Activated naive CD4-positive, alpha-beta T cell treated with anti-CD3 and anti-CD28 coated beads, Interleukin-2, amount 50 U/mL, for 16 hours (primary cell): ENCODE measurements at places on chromosomes 11 and 22.
A peak's percentile ranks its signal among the peaks of the same experiment; 100 is the strongest.

DNA sequence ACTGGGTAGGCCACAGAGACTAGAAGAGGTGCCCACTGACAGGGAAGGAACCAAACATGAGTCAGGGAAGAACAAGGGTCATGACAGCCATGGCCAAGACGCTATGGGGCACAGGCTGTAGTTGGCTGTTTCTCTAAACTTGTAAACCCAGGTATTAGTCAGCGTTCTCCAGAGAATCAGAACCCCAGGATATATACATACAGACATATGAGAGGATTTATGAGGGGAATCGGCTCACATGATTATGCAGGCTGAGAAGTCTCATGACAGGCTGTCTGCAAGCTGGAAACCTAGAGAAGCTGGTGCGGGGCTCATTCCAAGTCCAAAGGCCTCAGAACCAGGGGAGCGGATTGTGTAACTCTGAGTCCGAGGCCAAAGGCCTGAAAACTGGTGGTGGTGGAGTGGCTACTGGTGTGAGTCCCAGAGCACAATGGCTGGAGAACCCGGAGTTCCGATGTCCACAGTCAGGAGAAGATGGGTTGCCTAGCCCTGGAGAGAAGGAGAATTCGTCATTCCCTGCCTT is 29.7 kb upstream of the CD81 start:
- no peak for DNase-seq

DNA sequence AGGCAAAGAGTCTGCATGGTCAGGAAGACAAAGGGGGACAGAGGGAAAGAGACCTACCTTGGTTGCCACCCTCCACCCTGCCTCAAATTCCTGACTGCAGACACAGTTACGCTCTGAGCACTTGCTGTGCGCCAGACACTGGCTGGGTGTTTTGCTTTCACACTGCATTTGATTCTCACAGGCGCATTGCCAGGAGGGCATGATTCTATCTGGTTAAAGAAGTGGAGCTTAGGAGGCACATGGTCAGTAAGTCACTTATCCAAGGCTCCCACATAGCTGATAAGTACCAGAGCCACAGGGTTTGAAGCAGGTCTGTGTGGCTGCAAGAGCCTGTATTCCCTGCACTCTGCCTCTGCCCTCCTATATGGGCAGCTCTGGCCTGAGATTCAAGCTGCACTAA is 103.9 kb downstream of the TIMP3 start:
- no peak for DNase-seq

GRCh38 chr22:25554238-25554671 is 10.2 kb upstream of the GRK3 start:
- no peak for DNase-seq

DNA sequence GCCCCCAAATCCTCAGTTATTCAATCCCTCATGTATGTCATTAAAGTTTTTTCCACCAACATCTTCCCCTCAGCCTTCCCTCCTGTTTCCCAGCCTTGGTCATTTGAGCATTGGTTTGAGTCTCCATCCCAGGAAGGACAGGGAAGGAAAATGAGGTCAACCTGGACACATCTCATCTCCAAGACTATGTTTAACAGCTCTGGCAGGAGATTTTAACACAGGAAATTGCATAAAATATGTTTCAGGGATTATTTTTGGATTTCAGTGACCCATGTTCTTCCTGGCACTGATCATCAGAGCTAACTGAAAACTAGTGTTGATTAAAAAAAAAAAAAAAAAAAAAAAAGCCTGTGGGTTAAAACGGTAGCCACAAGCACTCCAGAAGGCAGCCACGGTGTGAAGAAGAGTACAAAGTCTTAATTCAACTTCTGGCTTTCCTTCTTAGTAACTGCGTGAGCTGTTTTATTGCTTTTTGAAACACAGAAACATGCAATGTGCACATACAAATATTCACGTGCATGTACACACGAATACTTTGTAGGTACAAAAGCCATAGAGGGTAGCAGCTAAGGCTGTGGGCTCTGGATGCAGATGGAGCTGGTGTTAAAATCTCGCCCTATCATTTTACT is 164.4 kb upstream of the DDI1 start:
- no peak for DNase-seq

DNA sequence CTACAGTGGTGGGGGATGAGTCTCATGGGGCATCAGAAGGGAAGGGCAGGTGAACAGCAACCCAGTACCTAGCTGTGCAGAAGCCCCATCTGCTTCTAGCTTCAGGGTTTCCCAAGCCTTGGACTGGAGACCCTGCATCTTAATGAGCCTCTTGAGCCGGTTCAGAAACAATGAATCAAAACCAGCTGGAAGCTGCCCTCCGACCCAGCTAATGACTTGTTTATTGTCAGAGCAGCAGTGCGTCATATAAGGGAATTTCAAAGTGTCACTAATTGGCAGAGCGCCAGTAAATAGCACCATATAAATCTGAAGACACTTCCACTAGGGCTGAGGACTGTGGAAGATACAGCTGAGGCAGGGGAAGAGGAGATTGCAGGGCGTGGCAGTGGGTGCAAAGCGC is 57.5 kb downstream of the RPUSD4 start:
- DNase-seq, result no peak

GRCh38 chr11:2331404-2331803 is 29.6 kb downstream of the TSPAN32 start:
- no peak for DNase-seq

DNA sequence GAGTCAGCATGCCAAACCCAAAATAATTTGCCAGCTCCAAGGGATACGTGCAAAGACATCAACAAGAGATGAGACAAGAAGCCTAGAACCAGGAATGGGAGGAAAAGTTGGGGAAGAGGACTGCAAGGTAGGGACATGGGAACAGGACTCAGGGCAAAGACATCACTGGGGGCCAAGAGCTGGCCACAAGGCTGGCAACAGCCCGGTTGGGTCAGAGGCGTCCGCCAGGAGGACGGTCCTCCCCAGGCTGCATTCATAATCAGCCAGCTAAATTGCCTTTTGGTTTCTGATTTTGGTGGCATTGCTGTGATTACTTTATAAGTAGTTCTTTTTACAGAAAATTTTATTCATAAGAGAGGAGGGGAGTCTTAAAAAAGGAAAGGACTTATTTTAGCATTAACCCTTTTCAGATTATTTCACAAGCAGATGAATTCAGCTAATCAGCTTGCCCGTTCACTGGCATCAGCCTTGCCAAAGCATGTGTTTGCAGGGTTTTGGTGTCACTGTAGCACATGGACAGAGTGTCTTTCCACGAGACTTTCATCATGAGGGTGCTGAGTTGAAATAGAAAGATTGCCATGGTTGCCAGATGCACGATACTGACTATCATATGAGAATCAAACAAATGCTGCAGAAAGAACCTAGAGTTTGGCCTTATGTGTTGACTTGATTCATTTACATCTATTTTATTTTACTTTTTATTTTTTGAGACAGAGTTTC is 23.2 kb upstream of the NAV2 start:
- DNase-seq, result no peak

DNA sequence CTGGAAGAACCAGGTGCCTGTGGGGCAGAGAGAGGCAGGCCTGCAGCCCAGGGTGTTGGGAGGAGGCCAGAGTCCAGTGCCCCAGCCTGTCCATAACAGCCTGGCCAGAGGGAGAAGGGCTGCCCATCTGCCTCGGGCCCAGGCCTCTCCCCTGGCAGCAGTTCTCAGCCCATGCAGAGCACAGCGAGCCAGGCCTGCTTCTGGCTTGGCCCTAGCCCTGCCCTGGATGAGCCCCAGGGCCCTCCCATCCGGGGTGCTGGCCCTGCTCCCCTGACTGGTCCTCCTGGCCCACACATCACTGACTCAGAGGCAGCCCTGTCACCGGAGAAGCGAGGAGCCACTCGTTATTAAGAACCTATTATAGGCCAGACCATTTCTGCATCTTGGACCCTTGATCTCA is 19.7 kb upstream of the MYRF start:
- DNase-seq, result no peak

DNA sequence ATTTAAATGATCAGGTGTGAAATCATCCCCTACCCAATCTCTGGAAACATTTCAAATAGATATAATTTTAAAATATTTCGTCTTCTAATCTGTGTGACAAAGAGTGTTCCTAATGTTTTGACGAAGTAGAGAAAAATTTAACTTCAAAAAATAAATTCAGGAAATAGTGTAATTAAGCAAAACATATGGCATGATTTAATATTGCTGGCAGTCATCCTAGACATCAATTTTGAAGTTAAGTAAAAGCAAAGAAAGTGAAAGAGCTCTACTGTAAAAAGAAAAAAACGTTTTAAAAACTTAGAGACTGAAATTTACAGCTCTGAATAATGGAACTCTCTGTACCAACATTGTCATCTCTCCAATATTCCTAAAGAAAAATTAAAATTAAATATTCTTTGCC is 1062.3 kb downstream of the LRRC4C start:
- DNase-seq, result no peak

- DNase-seq, result no peak
Measured at GRCh38 chr11:76153571-76153923, 52.8 kb downstream of the WNT11 start.

DNA sequence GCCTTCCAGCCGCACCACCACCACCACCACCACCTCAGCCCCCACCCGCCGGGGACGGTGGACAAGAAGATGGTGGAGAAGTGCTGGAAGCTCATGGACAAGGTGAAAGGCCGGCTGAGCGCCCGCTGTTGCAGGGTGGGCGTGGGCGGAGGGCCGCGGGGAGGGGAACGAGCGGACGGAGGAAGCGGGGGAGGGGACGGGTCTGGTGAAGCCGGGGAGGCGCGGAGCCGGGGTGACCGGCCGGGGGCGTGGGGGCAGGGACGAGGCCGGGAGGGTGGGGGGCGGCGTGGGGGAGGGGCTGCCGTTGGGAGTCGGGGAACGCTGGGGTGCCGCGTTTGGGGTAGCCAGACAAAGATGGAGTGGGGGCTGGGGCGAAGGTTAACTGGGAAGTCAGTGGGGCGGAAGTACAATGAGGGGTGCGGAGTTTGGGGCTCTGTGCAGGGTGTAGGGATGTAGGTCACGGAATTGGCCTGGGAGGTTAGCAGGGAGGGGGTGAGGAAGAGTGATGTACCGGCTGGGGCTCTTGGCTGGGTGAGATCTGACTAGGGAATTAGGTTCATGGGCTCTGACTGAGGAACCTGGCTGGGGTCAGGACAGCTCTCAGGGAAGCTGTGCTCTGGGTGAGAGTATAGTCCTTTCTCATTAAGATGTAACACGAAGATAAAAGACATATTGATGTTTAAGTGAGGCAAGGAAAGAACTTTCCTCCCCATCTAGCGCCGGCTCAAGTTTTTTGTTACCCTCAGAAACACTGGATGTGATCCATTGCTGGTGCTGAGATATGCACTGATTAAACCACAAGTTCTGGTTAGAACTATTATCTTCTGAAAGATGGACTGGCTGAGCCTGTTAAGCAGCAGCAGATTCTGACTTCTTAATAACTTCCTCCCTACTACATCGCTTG is 624 bp downstream of the CBL start:
- DNase-seq, result peak; percentile 54

DNA sequence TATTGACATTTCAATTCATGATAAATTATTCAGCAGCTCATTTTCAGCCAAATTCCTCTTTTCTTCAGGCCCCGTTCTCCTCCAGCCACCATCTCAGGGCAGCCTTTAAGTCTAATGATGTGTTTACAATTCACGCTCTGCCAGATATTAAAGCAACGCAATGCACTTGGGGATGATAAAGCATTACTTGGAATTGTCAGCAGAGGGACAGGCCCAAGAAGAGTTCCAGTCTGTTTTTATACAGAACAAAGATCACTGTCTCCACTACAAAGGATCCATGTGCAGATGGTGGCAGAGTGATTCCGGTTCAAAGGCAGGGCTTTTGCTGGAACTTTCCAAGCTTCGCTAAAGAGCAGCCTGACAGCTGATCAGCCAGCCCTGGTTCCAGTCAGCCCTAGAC is 13.6 kb upstream of the GALNT18 start:
- no peak for DNase-seq

GRCh38 chr11:115933564-115933963 is 429.3 kb upstream of the CADM1 start:
- no peak for DNase-seq

DNA sequence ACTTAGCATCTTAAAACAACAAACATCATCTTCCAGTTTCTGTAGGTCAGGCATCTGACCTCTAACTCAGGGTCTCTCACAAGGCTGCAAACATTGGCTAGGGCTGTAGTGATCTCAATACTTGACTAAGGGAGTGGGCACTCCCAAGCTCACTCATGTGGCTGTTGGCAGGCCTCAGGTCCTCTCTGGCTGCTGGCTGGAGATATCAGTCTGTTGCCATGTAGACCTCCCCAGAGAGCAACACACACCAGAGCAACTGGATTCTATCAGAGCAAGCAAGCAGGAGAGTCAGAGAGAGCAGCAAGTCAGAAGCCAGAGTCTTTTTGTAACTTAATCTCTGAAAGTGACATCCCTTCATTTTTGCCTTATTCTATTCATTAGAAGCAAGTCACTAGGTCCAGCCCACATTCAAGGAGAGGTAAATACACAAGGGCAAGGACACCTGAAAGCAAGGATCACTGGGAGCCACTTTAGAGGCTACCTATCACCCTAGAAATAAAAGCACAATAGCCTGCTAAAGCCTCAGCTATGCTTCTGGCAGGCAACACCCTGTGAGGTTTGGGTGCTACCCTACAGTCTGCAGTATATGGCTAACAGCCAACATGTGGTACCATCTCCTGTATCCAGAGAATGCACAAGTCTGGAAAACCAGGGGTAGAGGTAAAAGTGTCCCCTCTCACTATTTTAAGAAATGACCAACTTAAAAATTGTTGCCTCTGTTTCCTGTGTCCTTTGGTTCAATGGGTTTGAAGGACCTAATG is 33.5 kb upstream of the CD44 start:
- DNase-seq, result no peak

DNA sequence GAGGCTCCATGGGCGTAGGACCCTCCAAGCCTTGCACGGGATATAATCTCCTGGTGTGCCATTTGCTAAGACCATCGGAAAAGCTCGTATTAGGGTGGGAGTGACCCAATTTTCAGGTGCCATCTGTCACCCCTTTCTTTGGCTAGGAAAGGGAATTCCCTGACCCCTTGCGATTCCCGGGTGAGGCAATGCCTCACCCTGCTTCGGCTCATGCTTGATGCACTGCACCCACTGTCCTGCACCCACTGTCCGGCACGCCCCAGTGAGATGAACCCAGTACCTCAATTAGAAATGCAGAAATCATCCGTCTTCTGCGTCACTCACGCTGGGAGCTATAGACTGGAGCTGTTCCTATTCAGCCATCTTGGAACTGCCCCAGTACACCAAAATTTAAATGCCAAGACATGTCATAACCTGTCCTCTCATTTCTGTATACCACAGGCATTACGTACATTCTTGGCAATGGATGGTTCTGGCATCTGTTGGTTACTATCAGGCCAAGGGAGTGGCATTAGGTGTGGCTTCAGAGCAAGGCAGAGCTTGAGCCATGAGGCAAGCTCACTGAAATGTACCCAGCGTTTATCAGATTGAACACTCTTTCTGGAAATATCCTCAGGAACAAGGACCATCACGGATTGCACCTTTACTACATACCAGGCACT is 95.4 kb upstream of the GALNT18 start:
- DNase-seq, result no peak

DNA sequence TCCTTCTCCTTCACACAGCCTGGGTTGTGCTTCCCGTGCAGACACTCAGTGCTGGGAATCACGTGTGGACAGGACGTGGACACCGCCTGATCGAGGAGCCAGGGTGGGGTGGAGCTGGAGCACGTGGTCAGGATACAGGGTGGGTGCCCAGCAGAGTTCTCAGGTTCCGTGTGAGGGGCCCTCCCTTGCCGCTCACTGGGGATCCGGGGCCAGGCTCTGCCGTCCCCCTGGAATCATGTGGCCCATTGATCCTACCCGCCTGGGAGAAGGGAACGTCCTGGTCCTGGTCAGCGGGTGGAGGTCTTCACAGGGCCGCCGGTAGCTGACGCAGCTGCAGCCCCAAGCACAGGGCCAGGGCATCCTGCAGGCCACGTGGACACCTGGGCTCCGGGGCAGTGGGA is 397.7 kb downstream of the TBC1D22A start:
- peak; percentile 6 for DNase-seq
